ENCODE measurements at places on chromosomes 3 and 15.
A peak's percentile ranks its signal among the peaks of the same experiment; 100 is the strongest.

- peak; percentile 60 for DNase-seq
These were observed 72.1 kb downstream of the IL1RAP start for GRCh38 chr3:190585805-190586630.

- DNase-seq = no peak
These were observed 20.5 kb upstream of the STAG1 start for GRCh38 chr3:136772709-136773108.

DNA sequence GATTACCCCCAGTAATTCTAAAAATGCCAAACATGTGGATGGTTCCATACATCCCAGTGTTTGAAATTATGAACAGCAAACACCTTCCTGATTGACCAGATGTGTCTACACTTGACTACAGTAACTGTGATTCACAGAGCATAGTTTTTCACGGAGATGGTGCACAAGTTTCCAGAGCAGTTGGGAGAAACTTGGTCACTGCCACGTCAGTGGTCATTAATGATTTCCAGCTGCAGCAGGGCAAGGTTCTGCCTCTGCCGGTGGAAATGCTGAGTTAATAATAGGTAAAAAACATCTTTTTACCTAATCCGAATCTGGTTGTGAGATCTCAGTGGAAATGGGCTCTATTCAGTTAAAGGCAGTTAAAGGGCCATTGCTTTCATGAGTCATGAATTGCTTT is 154.1 kb upstream of the FEZF2 start:
- no peak for DNase-seq

GRCh38 chr3:143040261-143040879 is 39.0 kb downstream of the U2SURP start:
- DNase-seq = no peak

GRCh38 chr3:36677331-36678007 is 86.9 kb downstream of the DCLK3 start:
- peak; percentile 6 for DNase-seq

DNA sequence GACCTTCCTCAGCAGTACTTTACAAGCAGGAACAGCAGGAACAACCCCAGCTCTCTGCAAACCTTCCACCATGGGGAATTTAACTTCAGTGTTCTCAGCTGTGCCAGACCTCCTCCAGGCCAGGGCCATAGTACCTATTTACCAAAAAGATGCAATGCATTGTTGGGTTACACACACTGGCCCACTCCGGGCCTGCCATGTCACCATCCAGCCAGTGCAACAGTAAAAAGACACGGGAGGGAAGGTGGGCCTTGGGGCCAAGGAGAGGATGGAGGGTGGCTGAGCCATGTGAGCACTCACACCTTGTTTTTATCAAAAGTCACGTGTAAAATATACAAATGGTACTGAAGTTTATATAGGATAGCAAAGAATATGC is 157.0 kb downstream of the GABRB3 start:
- no peak for DNase-seq

DNA sequence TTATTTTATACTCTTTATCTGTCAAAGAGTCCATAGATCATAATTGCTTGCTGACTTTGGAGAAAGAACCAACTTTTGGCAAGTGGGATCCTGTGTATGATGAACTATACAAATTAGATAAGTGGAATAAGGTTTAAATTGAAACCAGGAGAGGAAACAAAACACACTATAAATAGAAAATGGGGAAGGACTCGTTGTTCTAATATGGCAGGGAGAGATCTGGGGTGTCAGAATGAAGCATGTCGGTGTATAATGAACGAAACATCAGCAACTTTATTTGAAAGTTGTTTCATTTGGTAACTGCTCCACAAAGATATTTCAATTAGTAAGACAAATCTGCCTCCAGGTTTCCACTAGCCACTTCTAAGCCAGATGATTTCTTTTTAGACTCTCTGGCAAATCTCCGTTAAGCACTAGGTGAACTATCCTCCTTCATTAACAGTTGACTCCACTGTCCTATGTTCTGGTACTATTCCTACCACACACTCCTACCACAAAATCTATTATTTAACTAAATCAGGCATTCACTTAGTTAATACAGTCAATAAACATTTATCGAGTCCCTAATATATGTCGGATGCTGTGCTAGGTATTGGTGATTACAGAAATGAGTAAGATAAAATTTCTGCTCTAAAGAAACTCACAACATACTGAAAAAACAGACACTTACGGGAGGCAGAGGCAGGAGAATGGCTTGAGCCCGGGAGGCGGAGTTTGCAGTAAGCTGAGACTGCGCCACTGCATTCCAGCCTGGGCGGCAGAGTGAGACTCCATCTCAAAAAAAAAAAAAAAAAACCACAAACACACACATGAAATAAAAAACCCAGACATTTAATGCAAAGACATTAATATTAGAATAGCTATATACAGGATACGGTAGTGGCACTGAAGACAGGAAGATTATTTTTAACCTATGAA is 20.1 kb downstream of the SLC15A2 start:
- no peak for DNase-seq

DNA sequence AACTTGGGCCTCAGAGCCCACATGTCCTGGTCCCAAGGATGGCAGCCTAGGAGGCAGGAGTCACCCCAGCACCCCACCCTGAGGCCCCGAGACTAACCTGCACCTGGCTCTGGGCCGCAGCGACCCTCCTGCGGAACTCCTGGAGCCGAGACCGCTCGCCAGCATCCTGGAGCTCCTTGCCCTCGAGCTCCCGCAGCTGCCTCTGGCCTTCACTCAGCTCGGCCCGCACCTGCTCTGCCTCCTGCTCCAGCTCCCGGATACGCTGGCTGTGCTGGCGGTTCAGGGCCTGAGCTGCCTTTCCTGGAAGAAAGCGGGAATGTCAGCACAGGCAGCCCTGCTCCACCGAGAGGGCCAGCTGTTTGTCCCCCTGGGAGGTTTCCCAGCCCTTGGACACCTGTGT is 13.2 kb downstream of the KIF7 start:
- no peak for DNase-seq

DNA sequence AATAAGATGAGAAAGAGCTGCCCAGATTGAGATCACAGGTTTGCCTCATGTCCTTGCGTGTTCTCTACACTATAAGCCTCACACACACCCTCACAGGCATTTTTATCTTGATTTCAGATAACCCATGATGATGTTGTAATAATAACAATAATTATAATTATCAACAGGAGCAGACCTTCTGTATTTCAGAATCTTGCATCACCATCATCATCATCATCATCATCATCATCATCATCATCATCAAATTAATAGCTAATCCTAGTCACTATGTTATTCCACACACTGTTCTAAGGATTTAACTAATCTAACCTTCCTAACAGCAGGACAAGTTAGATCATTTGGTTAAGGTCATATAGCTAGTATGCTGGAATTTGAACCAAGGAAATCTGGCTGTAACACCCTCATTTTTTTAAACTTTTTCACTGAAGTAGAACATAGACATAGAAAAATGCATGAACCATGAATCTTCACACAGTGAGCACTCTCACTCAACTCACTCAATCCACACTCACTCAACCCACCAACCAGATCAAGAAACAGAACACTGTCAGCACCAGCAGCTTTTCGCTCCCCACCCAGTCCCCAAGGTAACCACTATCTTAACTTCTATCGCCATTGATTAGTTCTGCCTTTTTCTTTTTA is 1.8 kb upstream of the SH2D7 start:
- DNase-seq = no peak

GRCh38 chr3:186511245-186511644 is 32.9 kb downstream of the CRYGS start:
- no peak for DNase-seq

GRCh38 chr15:95684693-95685115 is 645.8 kb upstream of the NR2F2 start:
- DNase-seq = no peak

- DNase-seq = no peak
These were observed 17.6 kb downstream of the TATDN2 start for GRCh38 chr3:10265833-10266232.

DNA sequence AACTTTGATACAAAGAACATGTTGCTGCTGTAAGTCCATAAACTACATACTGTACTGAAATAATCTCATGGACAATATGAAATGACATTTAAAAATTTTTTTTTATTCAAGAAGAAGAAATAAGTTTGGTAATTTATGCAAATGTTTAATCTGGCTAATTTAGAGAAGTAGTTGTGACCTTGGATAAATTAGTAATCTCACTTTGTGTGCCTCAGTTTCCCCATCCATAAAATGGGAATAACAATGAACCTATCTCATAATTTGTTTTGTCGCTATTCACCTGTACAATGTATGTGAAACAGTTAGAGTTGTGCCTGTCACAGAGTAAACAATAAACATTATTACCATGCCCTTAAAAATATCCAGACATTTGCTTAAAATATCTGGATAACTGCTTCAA is 15.3 kb upstream of the DPH6 start:
- no peak for DNase-seq

GRCh38 chr3:105862217-105862616 is 6.6 kb downstream of the CBLB start:
- no peak for DNase-seq

GRCh38 chr15:65578904-65579728 is 31.8 kb downstream of the INTS14 start:
- DNase-seq = no peak

GRCh38 chr3:102148598-102149337 is 286.0 kb upstream of the ZPLD1 start:
- no peak for DNase-seq
